NCI-H2081 treated with DMSO at 0.1 percent for 48 hours (cell line): ENCODE measurements at places on chromosomes 1 and 21.

GRCh38 chr1:110053552-110054428 lies 16.7 kb downstream of the ALX3 start:
- DNase-seq: no peak

- no peak for DNase-seq
These were observed 178.7 kb upstream of the DPYD start for GRCh38 chr1:98099501-98099900.

- no peak for DNase-seq
These were observed 3.4 kb upstream of the POFUT2 start for GRCh38 chr21:45290948-45291612.

- peak; percentile 63 for DNase-seq
These were observed 18.3 kb upstream of the CAPN8 start for GRCh38 chr1:223683586-223684487.

DNA sequence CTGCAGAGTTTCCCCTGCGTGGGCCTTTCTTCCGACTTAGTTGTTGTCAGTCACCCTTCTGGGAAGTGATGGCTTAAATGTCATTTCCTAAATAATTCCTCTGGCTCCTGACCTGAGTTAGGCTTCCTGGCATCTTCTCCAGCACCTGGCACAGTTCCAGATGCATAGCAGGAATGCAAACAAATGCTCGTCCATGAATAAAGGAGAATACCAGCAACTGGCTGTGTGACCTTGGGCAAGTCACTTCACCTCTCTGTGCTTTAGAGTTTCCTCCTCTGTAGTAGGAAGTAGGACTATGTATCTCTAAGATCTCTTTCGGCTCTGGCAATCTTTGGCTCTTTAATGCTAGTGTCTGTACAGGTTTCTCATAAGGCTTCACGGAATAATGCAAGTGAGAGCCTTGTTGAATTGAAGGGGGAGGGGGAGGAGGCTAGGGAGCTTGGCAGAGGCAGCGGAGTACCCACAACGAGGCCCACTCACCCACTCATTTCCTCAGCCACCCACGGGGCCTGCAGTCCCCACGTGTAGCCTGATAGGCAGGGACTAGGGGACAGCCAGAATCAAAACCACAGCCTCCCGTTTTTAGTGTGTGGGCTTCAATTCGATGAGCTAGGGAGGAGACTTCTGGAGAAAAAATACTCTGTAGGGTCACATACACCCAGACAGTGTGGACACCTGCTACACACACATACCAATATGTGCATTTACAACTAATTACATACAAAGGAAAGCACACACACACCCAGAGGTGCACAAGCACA lies 48.1 kb downstream of the TENT5C start:
- DNase-seq: no peak

- DNase-seq: no peak
These were observed 69.4 kb downstream of the LRRC8D start for GRCh38 chr1:89890085-89890752.

GRCh38 chr1:182614796-182615454 lies 10.7 kb upstream of the RGS16 start:
- no peak for DNase-seq

DNA sequence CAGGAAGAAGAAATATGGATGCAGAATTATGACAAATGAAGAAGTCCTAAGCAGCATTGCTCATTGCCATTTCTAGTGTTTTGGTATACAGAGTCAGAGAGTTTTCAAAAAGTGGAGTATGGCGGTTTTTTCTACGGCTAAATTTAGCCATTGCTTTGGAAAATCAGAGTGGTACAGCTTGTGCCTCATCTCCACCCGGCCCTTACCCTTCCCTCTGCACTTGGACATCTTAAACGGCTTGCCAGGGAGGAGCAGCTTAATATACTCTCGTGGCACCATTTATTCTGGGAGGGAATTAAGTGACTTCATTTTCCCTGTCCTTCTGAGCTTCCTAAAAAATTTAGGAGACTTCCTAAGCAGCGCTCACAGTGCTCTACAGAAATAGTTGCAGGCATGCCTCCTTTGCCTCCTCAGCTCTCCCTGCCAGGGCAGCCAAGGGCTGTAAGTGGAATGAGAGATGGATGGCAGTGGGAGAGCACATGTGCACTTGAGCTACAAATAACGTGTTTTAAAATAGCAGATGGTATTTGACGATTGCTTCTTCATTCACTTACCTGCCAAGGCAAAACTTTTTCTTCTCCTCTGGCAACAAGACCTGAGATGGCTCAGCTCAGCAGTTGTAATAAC lies 51.5 kb upstream of the VAMP3 start:
- DNase-seq: no peak

GRCh38 chr21:39675993-39676661 lies 63.4 kb downstream of the B3GALT5 start:
- DNase-seq: peak; percentile 92

- no peak for DNase-seq
These were observed 39.3 kb downstream of the VWA5B1 start for GRCh38 chr1:20329793-20330542.
